ENCODE measurements at places on chromosomes 5 and 9.
A peak's percentile ranks its signal among the peaks of the same experiment; 100 is the strongest.

GRCh38 chr5:18546591-18546990 is 912.3 kb downstream of the TAF11L14 start:
- DNase-seq = no peak

- no peak for DNase-seq
Observed at GRCh38 chr9:129554649-129555048, 66.3 kb downstream of the C9orf50 start.

DNA sequence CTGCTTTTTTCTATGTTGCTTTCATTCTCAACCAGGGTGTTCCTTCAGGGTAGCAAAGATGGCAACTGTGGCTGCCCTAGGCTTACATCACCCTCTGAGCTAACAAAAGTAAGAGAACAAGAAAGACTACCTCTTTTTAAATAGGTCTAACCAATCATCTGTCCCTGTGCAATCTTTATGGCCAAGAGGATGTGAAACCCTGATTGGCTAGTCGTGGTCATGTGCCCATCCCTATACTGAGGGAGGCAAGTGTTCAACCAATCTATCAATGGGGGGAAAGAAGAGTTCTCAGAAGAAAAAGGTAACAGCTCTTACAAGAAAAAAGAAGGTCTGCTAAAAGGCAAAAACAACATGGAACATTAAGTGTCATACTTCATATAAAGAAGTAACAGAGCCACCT is 11.7 kb upstream of the SNCAIP start:
- DNase-seq = no peak

- peak; percentile 64 for DNase-seq
Observed at GRCh38 chr5:122727112-122727541, 47.8 kb upstream of the SNX2 start.

GRCh38 chr5:72465601-72466563 is 41.3 kb downstream of the ZNF366 start:
- DNase-seq = no peak

GRCh38 chr9:115398996-115399395 is 281.0 kb upstream of the TNC start:
- no peak for DNase-seq

- DNase-seq = no peak
Observed at GRCh38 chr5:123599171-123599570, 87.2 kb downstream of the CSNK1G3 start.
